ENCODE measurements at places on chromosomes 3 and 15. TPM values are rescaled to one million over a fixed set of nuclear protein-coding genes. Genes with fewer than 3 reads are reported as not detected.

Gene WDR93
- not detected for polyA plus RNA-seq

- DNase-seq = no peak
- H3K27ac ChIP-seq = no peak overlapping the region
- H3K27me3 ChIP-seq = no peaks in the 10 kb centered on the region
- no peak overlapping the region for H3K4me3 ChIP-seq
- H3K36me3 ChIP-seq = no peaks in the 10 kb centered on the region
These were observed 24.7 kb downstream of the SLC15A2 start for GRCh38 chr3:121918779-121919483.

Gene LYZL4
- not detected for polyA plus RNA-seq

Gene COL7A1
- polyA plus RNA-seq = 1.4 TPM

Gene FBXL2
- polyA plus RNA-seq = not detected

- no peaks in the 10 kb centered on the region for H3K27me3 ChIP-seq
- H3K36me3 ChIP-seq = no peaks in the 10 kb centered on the region
- no peak overlapping the region for H3K4me3 ChIP-seq
- no peak for DNase-seq
- peaks cover 56% of the 10 kb centered on the region for H3K4me1 ChIP-seq
These were observed 65.0 kb downstream of the WWTR1 start for GRCh38 chr3:149592758-149593240.

GRCh38 chr15:31379042-31379441 lies 52.4 kb downstream of the KLF13 start:
- no peak overlapping the region for H3K4me3 ChIP-seq
- H3K27me3 ChIP-seq = no peaks in the 10 kb centered on the region
- H3K36me3 ChIP-seq = peaks cover 2% of the 10 kb centered on the region
- peak overlapping the region; percentile 38 for H3K27ac ChIP-seq
- DNase-seq = no peak
- peaks cover 5% of the 10 kb centered on the region for H3K4me1 ChIP-seq

DNA sequence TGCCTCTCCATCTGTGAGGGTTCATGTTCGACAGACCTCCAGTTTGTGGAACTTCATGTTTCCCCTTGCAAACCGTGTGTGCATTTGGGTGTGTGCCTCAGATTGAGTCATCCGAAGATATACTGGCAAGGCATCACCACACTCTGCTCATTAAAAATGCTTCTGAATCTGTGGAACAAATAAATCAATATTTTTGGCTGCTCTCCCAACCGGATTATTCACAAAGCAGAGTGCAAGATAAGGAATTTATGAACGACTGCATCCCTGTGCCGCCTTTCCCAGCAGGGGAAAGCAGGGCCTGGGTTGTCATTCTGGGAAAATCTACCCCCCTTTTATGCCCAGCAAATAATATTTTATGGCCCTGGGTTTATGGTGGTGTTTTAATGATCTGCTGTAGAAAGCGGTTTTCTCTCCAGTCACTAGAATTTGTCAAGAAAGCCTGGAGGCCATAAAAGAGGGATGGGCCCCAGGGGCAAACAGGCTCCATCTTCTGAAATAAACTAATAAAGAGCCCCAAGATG lies 4.2 kb upstream of the WNT5A start:
- peaks cover 5% of the 10 kb centered on the region for H3K27me3 ChIP-seq
- H3K27ac ChIP-seq = peak overlapping the region; percentile 3
- DNase-seq = no peak
- no peaks in the 10 kb centered on the region for H3K36me3 ChIP-seq
- H3K4me1 ChIP-seq = peaks cover 21% of the 10 kb centered on the region

GRCh38 chr3:72888546-72889309 lies 882 bp downstream of the GXYLT2 start:
- no peaks in the 10 kb centered on the region for H3K36me3 ChIP-seq
- H3K4me1 ChIP-seq = no peaks in the 10 kb centered on the region
- peak overlapping the region; percentile 49 for H3K4me3 ChIP-seq

- H3K4me3 ChIP-seq = no peak overlapping the region
- no peaks in the 10 kb centered on the region for H3K4me1 ChIP-seq
- no peaks in the 10 kb centered on the region for H3K36me3 ChIP-seq
- H3K27me3 ChIP-seq = no peaks in the 10 kb centered on the region
- H3K27ac ChIP-seq = no peak overlapping the region
These were observed 1035.8 kb upstream of the CFAP20DC start for GRCh38 chr3:60085649-60086048.

- H3K4me3 ChIP-seq = no peak overlapping the region
- no peak overlapping the region for H3K27ac ChIP-seq
- peak; percentile 58 for DNase-seq
- H3K36me3 ChIP-seq = no peaks in the 10 kb centered on the region
- no peaks in the 10 kb centered on the region for H3K27me3 ChIP-seq
- no peaks in the 10 kb centered on the region for H3K4me1 ChIP-seq
These were observed 222.5 kb downstream of the SNRPN start for GRCh38 chr15:25176991-25177954.

DNA sequence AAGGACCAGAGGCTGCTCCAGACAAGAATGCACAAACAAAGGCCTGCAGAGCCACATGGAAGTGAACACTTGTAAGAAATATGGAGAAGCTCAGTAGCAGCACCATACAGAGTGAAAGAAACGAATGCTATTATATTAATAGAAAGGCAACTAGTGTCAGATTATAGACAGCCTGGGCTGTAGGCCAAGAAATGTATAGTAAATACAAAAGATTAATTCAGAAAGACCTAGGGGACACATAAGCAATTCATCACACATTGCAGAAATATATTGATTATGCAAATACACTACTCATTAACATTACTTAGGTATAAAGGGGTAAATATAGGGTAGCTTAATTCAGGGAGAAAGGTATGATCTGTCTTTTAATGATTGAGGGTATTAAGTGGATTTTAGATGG lies 69.5 kb upstream of the GUCA1C start:
- no peaks in the 10 kb centered on the region for H3K4me1 ChIP-seq
- H3K4me3 ChIP-seq = no peak overlapping the region
- H3K27ac ChIP-seq = no peak overlapping the region
- no peaks in the 10 kb centered on the region for H3K27me3 ChIP-seq

GRCh38 chr3:128734523-128735189 lies 8.7 kb downstream of the RAB7A start:
- H3K4me3 ChIP-seq = no peak overlapping the region
- no peaks in the 10 kb centered on the region for H3K27me3 ChIP-seq
- H3K36me3 ChIP-seq = no peaks in the 10 kb centered on the region
- H3K27ac ChIP-seq = no peak overlapping the region

GRCh38 chr15:63203451-63204090 lies 14.2 kb downstream of the RAB8B start:
- no peaks in the 10 kb centered on the region for H3K27me3 ChIP-seq
- no peak for DNase-seq
- no peak overlapping the region for H3K27ac ChIP-seq
- no peak overlapping the region for H3K4me3 ChIP-seq
- H3K36me3 ChIP-seq = no peaks in the 10 kb centered on the region
- peaks cover 22% of the 10 kb centered on the region for H3K4me1 ChIP-seq

- H3K36me3 ChIP-seq = no peaks in the 10 kb centered on the region
- no peaks in the 10 kb centered on the region for H3K27me3 ChIP-seq
- H3K27ac ChIP-seq = peak overlapping the region; percentile 4
- DNase-seq = no peak
- H3K4me1 ChIP-seq = peaks cover 9% of the 10 kb centered on the region
- H3K4me3 ChIP-seq = no peak overlapping the region
These were observed 235.6 kb upstream of the TGFBR2 start for GRCh38 chr3:30370681-30371271.

DNA sequence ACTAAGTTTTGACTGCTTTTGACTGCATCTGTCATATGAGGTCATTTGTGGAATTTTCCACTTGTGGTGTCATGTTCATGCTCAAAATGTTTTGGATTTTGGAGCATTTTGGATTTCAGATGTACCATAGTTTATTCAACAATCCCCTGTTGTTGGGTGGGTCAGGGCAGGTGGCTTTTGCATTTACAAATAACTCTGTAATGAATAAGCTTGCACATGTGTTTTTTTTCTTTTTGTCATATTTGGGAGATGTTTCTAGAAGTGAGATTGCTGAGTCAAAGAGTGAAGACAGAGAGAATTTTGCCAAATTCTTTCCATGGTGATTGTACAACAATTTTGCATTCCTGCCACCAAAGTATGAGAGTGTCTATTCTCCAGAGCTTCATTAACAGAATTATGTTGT lies 62.4 kb upstream of the ADPGK start:
- H3K4me3 ChIP-seq = no peak overlapping the region
- H3K4me1 ChIP-seq = no peaks in the 10 kb centered on the region
- no peak overlapping the region for H3K27ac ChIP-seq
- no peaks in the 10 kb centered on the region for H3K36me3 ChIP-seq
- no peak for DNase-seq
- H3K27me3 ChIP-seq = no peaks in the 10 kb centered on the region

- H3K27me3 ChIP-seq = no peaks in the 10 kb centered on the region
- H3K4me1 ChIP-seq = no peaks in the 10 kb centered on the region
- H3K27ac ChIP-seq = no peak overlapping the region
- DNase-seq = no peak
- H3K4me3 ChIP-seq = no peak overlapping the region
- no peaks in the 10 kb centered on the region for H3K36me3 ChIP-seq
These were observed 158.0 kb upstream of the UBE2E1 start for GRCh38 chr3:23647706-23648258.

DNA sequence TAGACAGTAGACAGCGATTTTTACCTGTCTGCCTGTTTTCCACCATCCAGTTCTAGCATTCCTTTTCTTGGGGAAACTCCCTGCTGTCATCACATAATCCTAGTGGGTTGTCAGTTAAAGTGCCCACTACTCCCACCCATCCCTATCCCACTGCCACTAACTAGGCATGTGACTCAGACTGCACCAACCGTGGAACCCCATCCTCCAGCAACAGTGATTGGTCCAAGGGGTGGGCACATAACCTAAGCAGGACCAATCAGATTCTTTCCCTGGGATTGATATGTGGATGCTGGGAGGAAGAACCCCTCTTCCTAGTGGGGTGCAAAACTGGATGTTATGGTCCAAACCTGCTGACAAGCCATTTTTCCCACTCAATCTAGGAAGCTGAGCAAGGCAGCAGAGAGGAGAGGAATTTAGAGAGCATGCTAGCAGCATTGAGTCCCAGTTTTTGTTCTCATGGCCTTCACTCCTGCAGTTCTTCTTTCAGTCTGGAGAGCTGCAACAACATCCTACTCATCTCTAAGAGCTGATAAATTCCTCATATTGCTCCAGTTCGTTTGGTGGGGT lies 3.9 kb upstream of the INSYN1 start:
- no peaks in the 10 kb centered on the region for H3K36me3 ChIP-seq
- no peak overlapping the region for H3K27ac ChIP-seq
- DNase-seq = no peak
- H3K4me1 ChIP-seq = peaks cover 9% of the 10 kb centered on the region

All from sigmoid colon (tissue), 7 donors.